NCI-H510A treated with DMSO at 0.1 percent for 48 hours (cell line): ENCODE measurements at places on chromosomes 2 and 18.

DNA sequence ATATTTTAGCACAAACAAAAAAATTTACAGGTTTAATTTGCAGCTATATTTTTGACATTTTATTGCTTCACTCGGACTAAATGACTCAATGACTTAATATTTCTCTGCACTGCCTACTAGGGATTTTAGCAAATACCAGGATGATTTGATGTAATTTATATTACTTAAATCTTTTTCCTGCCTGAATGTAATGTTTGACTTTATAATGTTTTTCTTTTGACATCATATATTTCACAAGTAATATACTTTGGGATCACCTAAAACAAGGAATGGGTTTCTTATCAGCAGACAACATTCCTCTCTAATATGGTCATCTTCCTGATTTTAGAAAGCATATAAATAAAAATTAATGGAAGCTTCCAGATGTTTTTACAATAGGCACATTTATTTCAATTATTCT is 253.2 kb upstream of the EPC2 start:
- no peak for DNase-seq

DNA sequence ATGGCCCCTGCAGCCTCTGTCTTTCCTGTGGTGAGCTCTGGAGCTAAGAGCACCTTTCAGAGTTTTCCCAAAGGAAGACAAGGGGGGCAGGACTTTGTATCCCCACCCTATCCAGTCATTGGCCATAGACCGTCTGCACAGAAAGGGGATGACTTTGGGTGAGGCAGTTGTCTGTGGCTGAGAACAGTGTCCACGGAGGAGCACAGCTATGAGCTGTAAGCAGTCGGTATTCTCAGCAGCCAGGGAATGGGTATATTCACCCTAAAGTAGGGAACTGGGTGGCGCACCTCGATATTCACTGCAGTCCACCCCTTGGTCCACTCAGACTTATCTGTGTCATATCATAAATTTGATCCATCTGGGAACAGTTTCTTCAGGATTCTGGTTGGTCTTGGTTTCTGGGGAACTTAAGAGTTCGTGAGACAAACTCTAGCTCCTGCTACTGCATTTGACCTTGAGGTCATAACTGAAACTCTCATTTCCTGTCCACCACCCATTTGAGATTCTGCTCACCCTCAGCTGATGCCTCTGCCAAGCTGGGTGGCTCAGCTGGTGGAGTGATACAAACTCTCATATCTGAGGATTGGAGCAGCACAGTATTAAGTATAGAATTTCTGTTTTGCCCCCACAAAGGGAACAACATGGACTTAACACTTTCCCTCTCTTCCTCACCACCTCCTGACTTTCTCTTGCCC is 45.2 kb upstream of the SCG2 start:
- no peak for DNase-seq

GRCh38 chr2:219508971-219509779 is 5.1 kb upstream of the ASIC4 start:
- no peak for DNase-seq

- no peak for DNase-seq
These were observed 32.1 kb upstream of the LCLAT1 start for GRCh38 chr2:30414961-30415360.

DNA sequence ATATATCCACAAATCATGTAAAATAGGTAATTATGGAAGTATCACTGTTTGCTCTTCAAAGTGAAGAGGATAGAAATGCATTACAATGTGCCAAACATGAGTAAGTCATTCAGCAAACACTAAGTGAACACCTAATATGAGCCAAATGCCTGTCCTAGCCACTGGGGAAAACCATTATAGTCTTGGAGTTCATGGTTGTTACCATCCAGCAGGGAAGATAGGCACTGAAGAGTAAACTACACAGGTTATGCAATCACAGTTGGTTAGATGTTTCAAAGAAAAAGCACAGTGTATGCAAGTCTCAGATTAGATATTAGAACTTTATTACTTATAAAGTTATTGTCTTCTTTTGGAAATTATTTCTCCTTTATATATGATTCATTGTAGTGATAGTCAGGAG is 3.9 kb upstream of the SERPINB2 start:
- no peak for DNase-seq

- no peak for DNase-seq
These were observed 227.6 kb downstream of the SEPTIN10 start for GRCh38 chr2:109386004-109386695.

DNA sequence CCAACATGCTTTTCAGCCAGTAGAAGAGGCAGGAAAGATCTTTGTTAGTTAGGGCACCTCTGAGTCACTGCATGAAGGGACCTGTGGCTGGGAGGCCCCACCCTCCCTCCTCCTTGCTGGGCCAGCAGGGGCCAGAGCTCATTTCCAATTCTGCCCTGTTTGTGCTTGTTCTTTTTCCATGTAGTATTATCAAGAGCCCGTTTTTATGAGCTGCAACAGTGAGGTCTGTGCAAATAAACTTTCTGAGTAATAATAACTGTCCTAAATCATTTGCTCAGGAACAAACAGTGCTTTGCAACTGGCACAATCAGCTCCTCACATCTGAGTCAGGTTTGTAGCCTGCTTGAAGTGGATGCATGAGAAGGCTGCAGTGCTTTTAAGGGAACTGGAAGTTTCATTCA is 128.0 kb downstream of the ARL4C start:
- DNase-seq: peak; percentile 75

DNA sequence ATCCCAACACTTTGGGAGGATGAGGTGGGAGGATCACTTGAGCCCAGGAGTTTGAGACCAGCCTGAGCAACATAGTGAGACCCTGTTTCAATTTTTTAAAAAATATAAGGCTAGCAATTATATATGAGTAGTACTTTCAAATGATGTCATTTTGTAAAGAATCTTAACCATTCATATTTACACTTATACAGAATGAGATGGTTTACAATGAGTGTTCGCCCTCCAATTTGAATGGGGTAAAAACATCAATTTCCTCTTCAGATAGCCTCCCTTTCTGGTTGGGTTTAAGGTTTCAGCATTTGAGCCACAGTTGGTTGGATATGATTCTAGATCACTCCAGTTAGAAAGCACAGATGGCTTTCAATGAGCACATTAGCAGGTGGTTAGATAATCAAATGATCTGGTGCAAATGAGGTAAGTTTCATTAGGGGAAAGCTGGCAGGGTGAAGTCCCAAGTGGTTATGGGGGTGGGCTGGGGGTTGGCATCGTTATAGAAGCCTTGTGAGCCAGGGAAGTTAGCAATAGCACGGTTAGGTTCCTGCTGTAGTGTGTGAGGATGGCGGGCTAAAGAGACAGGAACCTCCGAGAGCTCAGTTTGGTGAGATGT is 63.9 kb downstream of the TRPM8 start:
- DNase-seq: no peak

- no peak for DNase-seq
These were observed 65.3 kb downstream of the MYO3B start for GRCh38 chr2:170243118-170243837.

DNA sequence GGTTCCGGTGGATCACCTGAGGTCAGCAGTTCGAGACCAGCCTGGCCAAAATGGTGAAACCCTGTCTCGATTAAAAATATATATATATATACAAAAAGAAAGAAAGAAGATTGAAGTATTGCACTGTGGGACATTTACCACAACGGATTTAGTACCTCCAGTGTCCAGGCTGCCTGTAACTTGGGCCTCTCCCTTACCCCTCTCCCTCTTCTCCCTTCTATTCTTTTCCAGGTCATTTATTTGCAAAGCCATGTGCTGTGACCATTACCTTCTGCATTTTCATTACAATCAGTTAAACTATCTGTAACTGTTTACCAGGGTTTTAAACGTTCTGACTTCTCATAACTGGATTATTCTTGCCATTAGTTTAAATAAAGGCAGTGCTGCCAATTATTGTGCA is 400.9 kb upstream of the ZNF804A start:
- DNase-seq: no peak

DNA sequence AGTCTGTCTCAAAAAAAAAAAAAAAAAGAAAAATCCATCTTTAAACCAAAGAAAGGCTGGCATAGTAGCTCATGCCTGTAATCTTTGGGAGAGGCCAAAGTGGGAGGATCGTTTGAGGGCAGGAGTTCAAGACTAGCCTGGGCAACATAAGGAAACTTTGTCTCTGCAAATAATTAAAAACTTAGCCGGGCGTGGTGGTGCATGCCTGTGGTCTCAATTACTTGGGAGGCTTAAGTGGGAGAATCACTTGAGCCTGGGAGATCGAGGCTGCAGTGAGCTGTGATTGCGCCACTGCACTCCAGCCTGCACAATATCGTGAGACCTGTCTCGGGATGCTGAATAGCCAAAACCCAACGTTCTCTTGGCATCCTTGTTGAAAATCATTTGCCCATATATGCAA is 6.1 kb downstream of the CNOT11 start:
- DNase-seq: no peak

DNA sequence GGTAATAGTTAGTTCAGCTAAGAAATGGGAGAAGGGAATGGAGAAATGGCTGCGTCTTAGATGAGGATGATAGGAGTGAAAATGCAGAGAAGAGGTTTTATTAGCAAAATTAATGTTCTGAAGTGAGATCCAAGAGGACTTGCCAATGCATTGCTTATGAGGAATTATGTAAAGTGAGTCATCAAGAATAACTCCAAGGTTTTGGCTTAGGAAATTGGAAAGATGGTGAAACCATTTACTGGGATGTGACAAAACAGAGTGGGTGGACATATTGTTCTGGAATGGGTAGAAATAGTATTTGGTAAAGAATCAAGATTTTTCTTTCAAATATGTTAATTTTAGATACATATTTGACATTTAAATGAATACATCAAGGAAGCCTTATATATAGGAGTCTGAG is 306.6 kb upstream of the CYRIA start:
- no peak for DNase-seq

DNA sequence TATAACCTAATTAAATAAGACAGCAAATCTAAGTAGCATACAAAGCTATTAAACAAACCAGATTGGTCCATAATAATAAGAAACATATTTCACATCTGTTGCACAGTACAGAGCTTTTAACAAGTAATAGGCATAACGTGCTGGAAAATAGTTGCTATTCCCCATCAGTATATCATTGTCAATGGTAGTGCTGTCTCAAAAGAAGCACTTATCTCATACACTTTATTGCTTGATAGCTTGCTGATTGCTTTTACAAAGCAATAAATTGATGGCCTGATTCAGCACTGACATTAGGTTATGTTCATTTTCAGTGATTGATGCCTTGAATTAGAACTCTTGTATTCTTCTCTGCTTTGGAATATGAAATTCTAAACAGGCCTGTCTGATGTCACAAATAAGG is 641.7 kb downstream of the CBLN2 start:
- no peak for DNase-seq

DNA sequence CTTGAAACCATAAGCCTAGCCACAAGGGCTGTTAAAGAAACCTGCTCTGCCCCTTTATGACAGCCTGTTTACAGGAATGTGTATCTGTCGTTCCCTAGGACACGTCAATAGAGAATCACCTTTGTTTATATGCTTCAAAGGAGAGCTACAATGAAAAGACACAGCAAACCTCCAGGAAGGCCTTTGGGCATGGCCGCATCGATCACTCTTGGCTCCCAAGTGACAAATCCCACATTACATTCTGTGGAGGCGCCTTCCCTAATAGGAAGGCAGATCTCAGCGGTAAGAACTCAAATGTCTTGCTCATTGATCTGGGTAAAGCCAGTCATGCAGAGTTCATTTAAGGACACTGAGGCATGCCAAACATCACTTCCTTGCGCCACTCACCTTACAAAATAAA is 26.5 kb downstream of the KIAA2012 start:
- DNase-seq: no peak

DNA sequence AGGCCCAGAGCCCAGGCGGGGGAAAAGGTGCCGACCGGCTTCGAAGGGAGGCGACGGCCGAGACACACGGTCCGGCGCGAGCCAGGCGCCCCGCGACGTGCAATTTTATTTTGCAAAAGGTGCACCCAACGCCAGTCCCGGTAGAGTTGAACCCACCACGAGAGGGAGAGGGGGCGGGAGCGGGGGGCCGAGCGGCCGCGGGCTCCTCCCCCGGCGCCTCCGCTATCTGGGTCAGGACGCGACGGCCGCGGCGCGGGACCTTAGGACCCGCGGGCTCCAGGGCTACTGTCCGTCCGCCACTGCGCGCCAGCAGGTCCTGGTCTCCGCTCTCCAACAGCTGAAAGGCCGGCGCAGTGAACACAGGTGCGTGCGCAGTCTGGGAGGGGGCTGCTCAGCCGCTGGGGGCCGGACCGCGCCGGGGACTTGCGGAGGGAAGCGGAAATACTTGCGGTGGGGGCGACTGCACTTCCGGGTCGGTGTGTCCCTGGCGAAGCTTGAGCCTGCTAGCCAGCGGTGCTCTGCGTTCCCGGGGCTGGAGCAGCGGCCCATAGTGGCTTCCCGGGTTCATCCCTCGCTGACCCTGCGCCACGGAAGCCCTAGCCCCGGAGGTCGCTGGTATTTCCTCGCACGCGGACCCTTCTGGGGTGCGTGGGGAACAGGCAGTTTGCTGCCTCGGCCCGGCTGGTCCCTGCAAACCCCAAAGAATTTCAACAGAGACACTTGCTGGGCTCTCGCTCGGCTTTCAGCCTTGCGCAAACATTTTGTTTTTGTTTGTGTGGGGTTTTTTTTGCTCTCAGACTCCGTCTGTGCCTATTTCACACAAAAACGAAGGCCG is at the start of gene RMDN2:
RMDN2 (plus strand) TSS at position 225 of the 835 bp plus-strand sequence. CDS start 3,991 bp downstream, outside the sequence.
- peak; percentile 90 for DNase-seq

GRCh38 chr18:49486606-49486952 is 455 bp downstream of the C18orf32 start:
- DNase-seq: peak; percentile 42

DNA sequence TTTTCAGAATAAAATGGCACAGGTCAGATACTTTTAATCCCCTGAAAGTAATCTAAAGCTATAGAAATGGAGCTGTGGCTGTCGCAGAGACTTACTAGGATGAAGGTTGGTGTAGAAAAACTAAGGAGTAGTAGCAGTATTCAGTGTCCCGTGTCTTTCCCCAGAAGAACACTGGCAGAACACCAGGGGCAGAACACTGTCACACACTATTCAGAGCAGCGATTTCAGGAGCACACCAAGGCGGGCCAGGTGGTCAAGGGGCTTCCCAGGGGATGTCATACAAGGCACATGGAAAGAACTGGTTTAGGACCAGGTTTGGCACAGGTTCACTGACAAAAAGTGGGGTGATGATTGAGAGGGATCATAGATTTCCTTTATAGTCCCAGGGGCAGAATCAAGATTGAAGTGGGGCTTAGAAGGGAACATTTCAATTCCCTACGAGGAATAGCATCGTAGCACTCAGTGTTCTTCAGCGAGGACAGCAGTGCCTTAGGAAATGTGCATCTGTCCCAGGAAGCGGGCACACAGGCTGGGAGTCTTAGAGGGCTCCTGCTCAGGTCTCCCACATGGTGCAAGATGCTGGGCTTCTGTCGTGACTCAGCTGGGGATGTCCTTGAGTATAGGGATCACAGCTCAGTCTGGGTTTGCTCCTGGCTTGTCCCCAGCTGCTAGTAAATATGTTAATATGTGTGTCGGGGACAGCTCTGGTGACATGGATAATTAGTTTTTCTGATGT is 22.6 kb downstream of the BCL2L11 start:
- DNase-seq: no peak

- no peak for DNase-seq
These were observed 10.5 kb upstream of the TMSB10 start for GRCh38 chr2:84894758-84895520.

DNA sequence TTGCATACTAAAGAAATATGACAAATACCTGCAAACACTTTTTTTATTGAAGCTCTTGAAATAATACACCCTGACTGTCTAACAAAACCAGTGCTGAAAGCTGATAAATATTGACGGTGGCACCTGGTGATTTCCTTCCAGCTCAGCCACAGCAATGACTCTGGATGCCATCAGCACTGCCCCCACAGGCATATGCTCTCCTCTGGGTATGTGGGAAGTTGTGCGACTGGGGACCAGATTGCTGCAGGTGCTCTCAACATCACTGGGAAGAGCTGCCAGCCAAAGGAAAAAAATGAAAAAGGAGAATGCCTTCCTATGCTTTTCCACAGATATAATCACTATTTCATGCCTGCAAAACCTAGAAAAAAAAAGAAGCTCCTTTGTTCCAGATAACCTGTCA is 141.5 kb downstream of the PIGN start:
- no peak for DNase-seq
